ENCODE measurements at places on chromosomes 3 and 15.

DNA sequence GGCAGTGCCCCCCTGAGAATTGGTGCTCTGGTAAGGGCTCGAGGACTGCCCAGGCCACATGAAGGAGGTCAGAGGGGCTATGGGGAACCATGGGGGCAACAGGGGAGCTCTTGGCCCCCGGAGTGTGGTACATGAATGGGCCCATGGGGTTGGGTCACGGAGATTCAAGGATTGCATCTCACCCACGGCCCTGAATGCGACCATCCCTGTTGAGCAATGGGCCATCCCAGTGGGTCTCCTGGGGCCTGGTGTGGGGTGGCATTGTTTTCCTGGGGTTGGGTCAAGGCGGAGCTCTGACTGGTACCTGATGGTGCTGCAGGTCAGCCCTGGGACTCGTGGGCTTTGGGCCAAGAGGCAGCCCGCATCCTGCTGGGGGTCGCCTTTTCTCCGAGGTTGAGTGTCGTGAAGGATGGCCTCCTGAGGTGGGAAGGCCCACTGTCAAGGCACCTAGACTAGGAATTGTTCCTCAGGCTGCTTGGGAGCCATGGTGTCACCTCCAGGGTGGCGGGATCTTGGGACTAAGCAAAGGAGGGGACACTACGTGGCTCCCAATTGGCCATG, 198.3 kb downstream of the UBE3A start:
- DNase-seq = no peak

DNA sequence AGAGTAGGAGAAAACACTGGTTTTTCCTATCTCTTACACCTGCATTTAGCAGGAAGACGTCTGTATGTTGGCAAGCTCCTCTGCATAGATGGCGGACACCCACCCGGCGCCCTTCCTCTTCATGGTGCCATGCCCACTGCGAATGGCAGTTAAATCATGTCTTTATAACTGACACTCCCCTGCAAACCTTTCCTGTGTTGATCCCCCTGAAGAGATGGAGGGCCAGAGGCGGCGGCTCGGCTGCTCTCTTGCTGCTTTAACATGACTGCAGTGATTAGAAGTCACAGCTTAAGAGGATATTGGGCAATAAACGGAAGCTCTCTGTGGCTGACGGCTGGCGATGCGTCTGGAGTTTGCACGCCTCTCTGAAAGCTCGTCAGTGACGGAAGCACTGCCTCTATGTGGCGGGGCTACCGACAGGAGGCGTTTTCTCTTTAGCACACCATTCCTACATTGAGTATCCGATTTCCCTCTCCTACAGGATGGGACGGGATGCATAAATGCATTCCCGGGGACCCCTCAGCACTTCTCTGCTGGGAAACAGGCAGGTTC, 25.5 kb upstream of the SNRPA1 start:
- DNase-seq = peak; percentile 71

GRCh38 chr3:177744873-177745606, 547.8 kb upstream of the TBL1XR1 start:
- DNase-seq = no peak

- DNase-seq = no peak
Measured at GRCh38 chr3:94887065-94887464, 824.2 kb downstream of the NSUN3 start.

DNA sequence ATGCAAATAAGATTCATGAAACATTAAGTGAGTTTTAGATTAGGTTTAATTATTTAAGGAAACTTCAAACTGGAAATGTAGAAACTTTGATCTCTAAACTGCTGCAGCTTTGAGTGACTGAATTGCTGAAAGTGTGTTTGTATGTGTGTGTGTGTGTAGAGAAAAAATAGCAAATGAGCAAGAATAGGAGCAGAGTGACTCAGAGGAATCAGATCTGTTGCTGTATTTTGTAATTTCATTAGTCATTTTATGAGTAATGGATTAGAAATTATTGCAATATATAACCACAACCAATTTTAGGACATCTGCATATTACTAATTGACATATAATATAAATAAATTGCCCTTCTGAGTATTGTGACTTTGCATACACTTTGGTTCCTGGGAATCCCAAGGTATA, 52.8 kb upstream of the SLC9A9 start:
- DNase-seq = no peak

DNA sequence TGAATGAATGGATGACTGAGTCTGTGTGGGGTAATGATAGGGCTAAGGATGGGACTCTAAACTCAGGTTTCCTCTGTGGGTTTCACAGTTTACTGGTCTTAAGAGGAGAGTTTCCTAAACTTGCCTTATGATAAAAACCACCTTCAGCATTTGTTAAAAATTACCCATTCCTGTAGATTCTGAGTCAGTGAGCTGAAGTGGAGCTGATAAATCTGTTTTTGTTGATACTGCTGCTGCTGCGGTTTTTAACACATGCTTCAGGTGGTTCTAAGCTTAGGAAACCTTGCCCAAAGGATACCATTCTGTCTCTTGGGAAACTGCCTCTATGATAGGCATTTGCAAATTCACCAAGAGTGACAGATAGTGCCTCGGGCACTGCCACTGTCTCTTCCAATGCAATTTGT, 52.6 kb downstream of the MECOM start:
- no peak for DNase-seq

DNA sequence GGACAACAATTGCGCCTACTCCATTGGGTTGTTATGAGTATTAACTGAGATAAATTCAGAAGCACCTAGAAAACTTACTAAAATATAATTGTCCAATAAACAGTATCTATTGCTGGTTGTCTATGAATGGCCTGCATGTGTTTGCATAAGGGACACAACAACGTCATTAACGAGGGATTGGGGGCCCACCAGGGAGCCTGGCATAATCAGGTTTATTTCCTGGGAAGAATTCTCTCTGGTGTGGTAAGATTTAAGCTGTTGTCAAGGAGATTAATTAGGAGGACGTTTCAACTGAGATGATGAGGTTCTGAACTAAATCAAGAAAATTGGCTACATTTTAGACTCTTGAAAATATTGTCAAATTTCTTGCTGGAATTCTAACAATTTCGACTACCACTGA, 176.1 kb upstream of the CDIN1 start:
- DNase-seq = no peak

- no peak for DNase-seq
Measured at GRCh38 chr15:69972436-69972835, 125.3 kb downstream of the TLE3 start.

GRCh38 chr3:14651440-14652251, at the start of gene CCDC174:
Gene CCDC174, plus strand, starts transcription at chr3:14651762. Its CDS starts 75 bp downstream, at chr3:14651837.
- DNase-seq = peak; percentile 88

DNA sequence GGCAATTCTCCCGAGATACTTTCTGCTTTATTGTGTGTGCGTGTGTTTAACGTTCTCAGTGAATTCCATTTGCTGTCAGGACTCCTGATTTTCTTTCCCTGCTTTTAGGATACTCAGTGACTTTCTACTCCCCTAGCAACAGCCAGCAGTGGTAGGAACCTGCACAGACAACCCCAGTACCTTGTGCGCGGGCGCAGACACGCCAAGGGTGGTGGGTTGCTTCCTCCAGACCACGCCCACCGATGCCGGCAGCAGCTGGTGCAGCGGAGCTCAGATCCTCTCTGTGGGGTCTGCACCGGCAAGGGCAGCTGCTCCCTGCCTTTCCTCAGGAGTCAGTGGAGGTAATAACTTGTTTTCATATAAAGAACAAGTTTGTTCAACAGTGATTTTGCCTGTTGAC, 225.1 kb upstream of the NDN start:
- no peak for DNase-seq

GRCh38 chr3:32106929-32107362, 526 bp downstream of the GPD1L start:
- no peak for DNase-seq

- no peak for DNase-seq
Measured at GRCh38 chr3:4462369-4463040, 4.6 kb downstream of the SUMF1 start.

- no peak for DNase-seq
Measured at GRCh38 chr15:26892182-26892518, 25.3 kb downstream of the GABRA5 start.

DNA sequence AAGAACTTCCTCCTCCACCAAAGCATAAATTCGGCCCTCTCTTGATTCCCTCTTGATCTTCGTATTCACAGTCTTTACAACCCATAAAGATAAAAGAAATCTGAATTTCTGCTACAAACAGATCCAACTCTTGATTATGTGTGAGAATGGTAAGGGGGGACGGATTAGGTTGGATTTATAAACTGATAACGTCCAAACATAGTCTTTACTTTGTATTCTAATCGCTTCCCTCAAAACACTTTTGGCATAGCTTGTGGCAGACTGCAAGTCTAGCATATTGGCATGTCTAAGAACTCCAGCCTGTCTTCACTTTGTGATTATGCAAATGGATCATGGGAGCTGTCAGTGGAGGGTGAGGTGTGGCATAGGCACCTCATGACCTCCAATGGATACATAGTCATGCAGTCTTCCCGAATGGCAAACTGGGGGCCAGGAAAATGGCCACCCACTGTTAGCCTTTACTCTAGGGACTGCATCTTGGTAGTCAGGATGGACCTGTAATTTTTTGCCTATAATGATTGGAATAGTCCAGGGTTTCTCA, 24.3 kb upstream of the GPR171 start:
- no peak for DNase-seq

DNA sequence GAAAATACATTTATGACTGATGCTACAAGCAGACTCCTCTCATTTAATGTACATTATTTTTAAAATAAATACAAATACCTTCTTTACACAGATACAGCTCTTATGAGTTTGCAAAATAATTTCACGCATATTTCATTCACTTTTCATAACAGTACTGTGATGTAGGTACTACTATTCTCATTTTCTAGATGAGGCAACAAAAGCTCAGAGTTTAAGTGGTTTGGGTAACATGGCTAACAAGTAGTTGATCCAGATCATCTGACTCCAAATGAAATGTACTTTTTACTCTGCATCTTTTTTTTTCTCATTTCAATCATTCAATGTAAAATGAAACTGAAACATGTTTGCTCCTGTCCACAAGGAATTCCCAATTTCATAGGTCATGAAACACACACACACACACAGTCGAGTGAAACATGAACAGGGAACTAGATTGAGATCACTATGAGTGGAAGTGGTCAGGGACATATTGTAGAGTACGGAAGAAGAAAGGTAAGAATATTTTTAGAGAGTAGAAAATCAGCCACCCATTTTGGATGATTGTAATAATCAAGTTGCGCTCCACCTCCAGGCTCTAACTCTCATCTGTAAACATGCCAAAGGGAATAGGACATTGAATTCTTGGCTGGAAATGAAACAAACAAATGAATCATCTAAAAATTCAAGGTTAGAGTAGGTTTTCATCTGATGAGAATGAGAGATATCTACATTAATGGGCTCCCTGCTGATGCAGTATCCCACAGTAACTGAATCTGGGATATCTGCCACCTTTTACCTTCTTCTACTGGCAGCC, 92.4 kb downstream of the CLDN1 start:
- DNase-seq = no peak

DNA sequence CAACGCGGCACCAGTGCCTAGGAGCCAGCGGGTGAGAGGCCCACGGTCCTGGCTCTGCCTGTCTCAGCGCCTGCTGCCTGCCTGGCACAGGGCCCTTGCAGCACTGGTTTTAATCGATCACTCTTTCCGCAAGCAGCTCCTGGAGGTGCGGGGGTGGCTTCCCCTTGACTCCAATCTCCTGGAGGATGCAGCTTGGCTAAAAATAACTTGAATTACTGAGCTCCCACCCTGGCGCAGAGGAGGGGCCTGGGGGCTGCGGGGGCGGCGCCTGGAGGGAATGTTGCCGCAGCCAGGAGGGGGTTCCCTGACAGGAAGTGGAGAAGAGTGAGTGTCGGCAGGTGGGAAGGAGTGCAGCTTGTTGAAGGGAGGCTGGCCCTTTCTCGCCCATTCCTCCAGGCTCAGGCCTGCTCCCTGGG, 9.9 kb upstream of the RPL29 start:
- no peak for DNase-seq

- DNase-seq = no peak
Measured at GRCh38 chr15:79700951-79701480, 195.8 kb downstream of the MTHFS start.

DNA sequence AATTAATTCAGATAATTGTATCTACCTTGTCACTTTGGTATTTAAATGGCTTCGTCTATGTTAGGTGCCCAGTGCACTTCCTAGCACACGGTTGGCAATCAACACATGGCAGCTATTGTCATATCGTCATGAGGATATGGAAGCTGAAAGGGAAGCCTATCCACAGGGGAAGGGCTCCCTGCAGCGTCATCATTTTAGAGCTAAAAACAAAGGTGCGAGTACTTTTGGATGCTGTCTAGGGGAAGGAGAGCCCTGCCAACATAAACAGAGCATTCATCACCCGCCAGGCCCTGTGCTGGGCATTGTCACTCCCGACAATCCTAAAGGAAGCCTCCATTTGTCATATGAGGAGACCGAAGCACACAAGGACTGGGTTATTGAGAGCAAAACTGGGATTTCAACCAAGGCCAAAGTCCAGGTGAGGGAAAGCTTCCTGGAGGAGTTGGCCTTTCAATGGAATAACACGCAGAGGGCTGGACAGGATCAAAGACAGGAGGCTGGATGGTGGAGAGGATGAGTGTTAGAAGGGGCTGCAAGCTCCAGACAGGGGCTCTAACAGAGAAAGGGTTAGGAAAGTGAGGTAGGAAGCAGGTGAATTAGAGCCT, 8.0 kb upstream of the PARL start:
- no peak for DNase-seq

GRCh38 chr3:94423578-94423977, 360.7 kb downstream of the NSUN3 start:
- no peak for DNase-seq

- DNase-seq = no peak
Measured at GRCh38 chr3:136979684-136980083, 21.9 kb downstream of the IL20RB start.

- no peak for DNase-seq
Measured at GRCh38 chr3:169295126-169295525, 368.4 kb downstream of the MECOM start.

DNA sequence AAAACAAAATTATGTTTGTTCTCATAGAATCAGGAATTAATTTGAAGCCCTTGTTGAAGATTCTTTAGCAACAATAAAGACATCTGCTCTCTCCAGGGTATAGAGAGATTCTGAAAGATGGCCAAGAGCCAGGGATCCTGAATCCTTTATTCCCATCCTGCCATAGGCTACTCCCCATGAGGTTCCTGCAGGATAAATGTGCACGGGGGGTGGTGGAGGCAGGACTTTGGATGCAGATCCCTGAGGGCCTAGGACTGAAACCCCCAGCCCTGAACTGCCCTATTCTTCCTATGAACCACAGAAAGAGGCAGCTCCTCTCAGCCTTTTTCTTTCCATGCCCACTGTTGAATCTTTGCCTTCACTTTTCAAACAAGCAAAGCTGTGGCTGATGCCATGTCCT, 17.1 kb downstream of the TMEM108 start:
- no peak for DNase-seq

Measured in activated naive CD8-positive, alpha-beta T cell treated with anti-CD3 and anti-CD28 coated beads, Interleukin-2, amount 10 ng/mL, durations not matched to agents 7 days and 5 days (primary cell).